NCI-H1694 (cell line): ENCODE measurements at places on chromosomes 11 and 22.

GRCh38 chr11:103985041-103985440 lies 51.4 kb upstream of the DDI1 start:
- DNase-seq, result no peak

DNA sequence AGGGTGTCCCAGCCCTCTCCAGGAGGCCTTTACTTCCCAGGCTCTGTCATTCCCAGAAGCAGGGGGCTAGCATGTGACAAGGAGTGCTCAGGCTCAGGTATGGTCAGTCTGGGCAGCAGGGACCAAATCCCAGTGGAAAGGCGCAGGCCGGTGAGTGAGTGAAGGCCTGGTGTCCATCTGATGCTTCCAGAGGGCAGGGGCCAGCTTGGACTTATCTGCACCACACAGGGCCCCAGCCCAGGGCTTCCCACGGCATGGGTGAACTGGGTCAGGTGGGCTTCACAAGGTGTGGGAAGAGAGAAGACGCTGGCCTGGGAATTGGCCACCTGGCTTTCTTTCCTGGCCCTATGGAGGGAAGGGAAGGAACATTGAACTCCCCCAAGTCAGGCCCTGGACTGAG lies 20.4 kb upstream of the APOBEC3A start:
- DNase-seq, result no peak

GRCh38 chr11:92857407-92857806 lies 112.0 kb upstream of the MTNR1B start:
- DNase-seq, result no peak

GRCh38 chr22:31490496-31490925 lies 869 bp upstream of the EIF4ENIF1 start:
- no peak for DNase-seq

- DNase-seq, result no peak
Observed at GRCh38 chr11:9568854-9569587, 4.4 kb upstream of the WEE1 start.

DNA sequence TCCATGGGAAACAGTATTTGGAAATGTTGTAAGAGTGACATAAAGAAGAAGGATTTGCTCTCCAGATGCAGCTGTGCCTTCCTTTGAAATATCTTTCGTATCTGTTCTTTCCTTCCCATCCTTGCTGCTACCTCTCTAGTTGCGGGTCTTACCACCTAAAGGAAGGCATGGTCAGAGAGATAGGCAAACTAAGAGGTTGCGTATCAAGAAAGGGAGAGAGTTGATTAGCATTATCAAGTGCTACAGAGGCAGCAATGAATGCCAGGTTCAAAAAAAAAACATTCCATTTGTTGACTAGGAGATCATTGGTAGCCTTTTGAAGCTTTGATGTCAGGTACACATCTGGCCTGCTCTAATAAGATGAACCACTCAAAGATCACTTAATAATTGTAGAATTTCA lies 4.6 kb downstream of the GTPBP1 start:
- no peak for DNase-seq

DNA sequence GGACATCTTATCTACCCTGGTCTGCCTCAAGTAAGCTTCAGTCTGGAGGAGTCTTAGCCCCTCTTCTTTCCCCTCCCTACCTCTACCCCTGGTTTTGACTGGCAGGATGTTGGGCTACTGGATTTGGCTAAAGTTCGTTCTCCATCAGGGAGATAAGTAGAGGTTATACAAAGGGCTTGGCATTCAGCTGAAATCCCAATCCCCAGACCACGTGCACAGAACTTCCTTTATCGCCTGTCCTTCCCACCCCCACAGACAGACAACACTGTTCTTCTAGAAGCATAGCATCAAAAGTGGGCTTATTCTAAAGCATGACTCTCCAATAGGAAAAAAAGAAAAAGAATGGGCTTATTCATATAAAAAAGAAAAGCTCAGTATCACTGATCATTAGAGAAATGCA lies 7.8 kb downstream of the PRG3 start:
- no peak for DNase-seq

DNA sequence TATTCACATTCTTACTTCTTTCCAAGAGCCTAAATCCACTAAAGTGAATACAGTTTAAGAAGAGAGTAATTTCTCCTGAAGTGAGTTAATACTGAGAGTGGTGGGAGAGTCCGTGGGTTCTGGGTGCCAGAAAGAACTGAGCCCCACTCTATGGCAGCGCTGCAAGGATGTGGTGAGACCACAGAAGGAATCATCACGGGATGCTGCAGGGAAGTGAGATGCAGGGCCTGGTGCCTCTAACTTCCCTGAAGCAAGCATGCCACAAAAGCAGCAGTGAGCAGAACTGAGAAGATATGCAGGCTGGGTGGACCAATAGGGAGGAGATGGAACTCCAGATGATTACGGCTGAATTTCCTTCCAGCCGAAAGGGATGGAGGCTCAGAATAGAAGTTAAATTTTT lies 5.0 kb upstream of the MMP12 start:
- DNase-seq, result no peak

- DNase-seq, result no peak
Observed at GRCh38 chr11:47175746-47176327, 842 bp downstream of the ARFGAP2 start.

DNA sequence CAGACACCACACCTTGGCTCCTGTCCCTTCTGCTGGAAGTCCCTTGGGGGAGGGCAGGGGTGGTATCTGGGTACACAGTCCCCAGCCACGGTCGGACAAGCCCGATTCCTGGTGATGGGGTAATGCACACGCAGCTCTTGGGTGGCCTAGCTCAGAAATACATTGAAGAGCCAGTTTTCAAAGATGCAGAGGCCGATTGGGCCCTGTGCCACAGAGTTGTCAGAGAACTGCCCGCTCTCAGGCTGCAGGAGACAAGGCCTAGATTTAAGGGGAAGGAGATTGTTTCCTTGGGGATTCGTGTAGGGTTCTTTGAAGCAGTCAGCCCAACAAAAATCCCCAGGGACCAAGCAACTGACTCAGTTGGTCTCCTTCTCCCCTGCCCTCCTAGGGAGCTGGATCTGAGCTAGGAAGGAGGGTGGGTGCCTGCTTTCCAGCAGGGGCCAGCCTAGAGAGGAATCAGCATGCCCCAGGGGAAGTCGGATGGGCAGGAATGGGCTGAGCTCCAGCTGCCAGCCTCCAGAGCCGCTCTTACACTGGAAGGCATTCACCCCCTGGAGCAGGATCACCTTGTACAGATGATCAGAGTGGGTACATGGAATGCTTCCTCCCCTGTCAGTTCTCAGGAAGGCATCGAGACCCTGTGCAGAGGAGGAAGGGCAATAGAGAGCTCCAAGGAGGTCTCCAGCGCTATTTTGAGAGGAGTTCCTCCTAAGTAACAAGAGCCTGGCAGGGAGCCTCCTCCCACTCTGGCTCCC lies 3.3 kb upstream of the SCN4B start:
- DNase-seq, result no peak

DNA sequence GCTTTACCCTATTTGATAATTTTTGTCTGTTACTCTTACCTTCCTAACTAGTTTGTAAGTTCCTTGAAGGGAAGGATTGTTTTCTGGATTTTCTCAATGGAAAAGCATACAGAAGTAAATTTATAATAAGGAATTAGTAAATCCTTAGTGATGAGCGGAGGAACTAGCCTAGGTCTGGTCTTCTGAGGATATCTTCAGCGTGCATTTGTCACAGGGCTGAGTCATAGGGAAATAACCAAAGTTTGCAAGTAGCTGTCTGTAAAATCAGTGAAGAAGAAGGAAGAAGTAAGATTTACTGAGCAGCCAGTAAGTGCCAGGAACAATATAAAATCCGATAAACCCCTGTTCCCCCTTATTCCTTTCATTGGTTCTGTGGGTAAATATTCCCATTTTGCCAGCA lies 162.7 kb upstream of the SORL1-AS1 start:
- no peak for DNase-seq

DNA sequence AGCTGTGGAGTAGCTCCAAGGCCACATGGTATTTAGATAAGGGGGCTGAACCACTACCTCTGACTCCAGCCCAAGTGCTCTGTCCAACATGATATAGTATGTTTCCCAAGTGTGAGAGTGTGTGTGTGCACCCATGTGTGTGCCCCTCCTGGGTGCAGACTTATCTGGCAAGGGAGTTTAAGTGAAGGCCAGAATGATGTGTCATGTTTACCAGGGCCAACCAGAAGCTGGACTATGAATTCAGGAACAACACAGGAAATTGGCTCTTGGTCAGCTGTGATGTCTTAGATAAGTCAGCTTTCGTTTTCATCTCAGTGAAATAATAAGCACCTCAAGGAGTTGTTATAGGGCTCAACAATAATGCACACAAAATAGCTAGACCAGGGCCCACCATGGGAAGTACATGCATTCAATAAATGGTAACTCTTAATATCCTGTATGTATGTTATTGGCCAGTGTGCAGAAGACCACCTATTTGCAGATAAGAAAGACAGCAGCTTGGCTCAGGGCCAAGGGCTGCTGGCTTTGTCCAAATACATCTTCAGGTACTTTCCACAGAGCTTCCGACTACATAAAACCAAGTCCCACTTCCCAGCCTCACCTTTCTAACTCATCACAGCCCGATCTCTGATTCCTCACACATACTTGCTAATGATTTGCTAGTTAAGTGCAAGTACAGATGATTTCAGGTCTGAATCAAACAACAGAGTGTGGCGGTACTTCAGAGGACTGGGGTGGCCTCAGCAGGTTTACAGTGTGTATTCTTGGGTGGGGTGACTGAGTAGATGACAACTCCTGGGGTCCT lies 120.9 kb downstream of the ME3 start:
- DNase-seq, result no peak

DNA sequence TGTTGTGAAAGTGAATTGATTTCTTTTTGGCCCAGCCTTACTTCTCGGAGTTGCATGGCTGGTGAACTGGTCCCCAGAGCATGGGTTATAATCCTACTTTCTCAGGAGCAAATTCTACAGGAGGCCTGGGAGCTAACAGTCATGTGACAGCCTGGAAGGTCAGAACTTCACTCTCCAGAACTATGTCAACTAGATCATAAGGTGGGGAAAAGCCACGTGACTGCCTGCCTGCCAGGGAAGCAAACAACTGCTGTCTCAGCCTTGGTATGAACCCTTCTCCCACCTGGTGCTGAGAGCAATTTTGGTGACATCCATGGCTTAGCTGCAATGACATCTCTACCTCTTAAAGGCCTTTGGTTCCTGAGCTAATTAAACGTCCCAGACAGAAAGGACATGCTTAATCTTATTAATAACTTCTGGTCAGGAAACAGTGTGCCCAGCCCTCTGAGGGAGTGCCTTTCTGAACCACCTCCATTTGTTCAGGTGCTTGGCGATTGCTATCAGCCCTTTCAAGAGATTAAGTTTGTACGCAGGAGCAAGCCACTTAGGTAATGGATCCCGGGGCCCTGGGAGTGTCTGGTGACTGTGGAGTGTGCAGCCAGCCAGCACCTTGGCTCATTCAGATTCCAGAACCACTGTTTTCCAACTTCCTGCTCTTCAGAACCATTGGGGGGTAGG lies 1.4 kb upstream of the CREB3L1 start:
- no peak for DNase-seq

DNA sequence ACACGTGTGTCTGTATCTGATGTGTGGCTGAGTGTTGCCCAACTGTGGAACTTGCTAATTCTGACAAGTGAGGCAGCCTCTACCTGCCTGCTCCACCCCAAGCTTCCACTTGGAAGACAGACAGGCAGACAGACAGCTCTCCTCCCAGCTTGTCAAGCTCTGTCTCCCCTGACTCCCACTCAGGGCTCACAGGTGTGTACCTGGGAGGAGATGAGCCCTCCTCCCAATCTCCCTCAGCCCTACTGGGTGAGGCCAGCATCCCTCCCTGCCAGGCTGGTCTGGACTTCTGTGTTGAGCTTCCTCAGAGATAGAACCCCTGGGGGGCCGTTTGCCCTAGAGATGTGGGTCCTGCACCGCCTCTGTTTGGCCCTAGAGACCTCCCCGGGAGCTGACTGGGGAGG lies 1.0 kb upstream of the CHRM1 start:
- DNase-seq, result no peak

DNA sequence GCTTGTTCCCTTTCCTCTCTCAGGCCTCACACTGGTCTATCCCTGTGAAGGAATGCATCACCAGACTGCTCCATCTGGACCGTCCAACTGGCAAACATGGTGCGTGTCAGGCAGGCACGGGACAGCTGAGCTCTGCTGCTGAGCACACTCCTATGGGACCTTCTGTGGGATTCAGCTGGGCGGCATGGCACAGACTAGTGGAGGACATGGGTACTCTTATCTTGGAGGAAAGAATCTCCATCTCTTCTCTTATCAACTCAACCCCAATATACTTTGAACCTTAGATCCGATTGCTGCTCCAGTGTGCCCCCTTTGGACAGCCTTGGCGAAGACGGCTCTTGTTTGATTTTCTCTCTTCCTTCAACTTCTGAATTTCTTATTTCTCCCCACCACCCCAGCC lies 593.6 kb downstream of the ETS1 start:
- DNase-seq, result no peak
